Renal cortex interstitium (tissue), 15 donors: ENCODE measurements at places on chromosomes 16 and 17.

DNA sequence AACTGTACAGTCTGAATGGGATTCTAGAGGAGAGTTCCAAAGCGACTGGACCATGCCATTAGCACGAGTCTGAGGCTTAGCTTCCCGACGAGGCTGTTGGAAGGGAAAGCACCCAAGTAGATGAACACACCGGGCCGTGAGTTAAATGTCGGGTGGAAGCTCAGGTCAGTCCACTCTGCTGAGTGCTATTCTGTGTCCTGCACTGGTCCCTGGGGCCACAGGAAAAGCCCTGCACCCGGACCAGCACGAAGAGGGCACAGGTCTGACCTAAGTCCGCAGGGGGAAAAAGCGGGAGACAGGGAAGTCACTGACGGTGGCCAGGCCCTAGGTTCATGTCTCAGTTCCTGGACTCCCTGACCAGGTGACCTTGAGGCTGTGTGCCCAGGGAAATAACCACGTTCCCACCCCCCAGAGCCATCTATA, 44.1 kb upstream of the RBFOX3 start:
- DNase-seq, result no peak

- DNase-seq, result no peak
Measured at GRCh38 chr16:71442051-71442440, at the start of gene TLE7. Gene TLE7 (minus strand): TSS chr16:71442054. CDS start chr16:71433324, 8,730 bp downstream.

- no peak for DNase-seq
Measured at GRCh38 chr16:85201574-85201973, 89.3 kb upstream of the CIBAR2 start.

DNA sequence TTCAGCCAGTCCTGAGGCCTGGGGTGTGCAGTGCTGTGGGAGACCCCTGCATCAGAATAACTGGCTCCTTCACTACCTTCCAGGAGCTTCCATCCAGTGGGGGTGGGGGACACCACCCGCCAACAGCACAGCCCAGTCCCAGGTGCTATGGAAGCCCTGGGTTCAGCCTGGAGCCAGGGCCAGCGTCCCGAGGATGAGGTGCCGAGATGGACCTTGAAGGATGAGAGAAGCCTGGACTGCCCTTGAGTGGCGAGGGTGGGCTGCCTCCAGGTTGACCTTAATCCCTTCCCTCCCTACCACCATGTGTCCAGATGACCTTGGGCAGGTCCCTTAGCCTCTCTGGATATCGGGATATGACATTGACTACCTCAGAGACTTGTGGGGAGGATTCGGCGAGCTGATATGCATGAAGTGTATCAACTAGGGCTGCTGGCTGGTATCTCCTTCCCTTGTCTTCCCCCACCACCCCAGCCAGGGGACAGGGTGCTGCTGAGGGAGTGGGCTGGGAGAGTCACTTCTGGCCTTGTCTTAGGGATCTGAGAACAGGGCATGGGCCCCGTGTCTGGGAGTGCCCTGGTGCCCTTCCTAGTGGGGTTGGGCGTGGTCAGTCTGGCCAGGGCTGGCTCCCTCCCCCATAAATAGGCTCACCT, 14.2 kb upstream of the LASP1NB start:
- DNase-seq, result no peak

GRCh38 chr16:3492356-3492755, 2.9 kb downstream of the C16orf90 start:
- no peak for DNase-seq

GRCh38 chr16:84544031-84544773, 39.7 kb upstream of the MEAK7 start:
- DNase-seq, result no peak

DNA sequence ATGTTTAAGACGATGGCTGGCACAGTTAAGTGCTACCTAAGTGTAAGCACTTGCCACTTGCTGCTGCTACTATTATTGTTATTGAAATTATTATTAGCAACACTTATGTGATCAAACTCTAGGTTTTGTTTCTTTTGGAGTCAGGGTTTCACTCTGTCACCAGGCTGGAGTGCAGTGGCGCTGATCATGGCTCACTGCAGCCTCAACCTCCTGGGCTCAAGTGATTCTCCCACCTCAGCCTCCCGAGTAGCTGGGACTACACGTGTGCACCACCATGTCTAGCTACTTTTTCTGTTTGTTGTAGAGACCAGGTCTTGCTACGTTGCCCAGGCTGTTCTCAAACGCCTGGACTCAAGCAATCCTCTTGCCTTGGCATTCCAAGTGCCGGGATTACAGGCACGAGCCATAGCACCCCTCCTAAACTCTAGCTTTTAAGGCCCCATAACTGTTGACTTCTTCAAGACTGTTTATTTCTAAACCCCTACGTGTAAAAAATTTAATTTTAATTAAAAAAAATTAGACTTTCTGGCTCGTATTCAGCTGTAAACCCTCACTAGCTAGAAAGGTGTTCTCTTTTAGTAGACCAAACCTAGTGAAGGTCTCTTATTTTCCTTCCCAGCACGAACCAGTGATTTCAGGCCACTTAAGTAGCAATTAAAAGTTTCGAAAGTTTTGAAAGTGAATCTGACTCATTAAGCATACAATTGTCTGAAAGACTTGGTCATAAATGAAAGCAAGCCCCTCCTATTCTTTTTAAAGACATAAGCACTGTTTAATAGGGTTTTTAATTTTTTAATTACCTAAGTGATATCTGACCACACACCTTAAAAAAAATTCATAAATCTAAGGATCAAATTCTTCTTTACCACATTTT, 11.7 kb upstream of the SCNN1B start:
- no peak for DNase-seq
